ENCODE measurements at places on chromosomes 2 and 18. TPM values are rescaled to one million over a fixed set of nuclear protein-coding genes. Genes with fewer than 3 reads are reported as not detected.

Gene STARD6
- total RNA-seq: 0.28 TPM

Gene MAPK4
- not detected for total RNA-seq

Gene C2orf78
- not detected for total RNA-seq

Gene DUSP11
- 25.3 TPM for total RNA-seq

Gene KCNS3
- total RNA-seq: 3.6 TPM

Gene B4GALT6
- total RNA-seq: 2.8 TPM

Gene IWS1
- 47.7 TPM for total RNA-seq

Gene HOXD13
- not detected for total RNA-seq

Gene CCDC141
- 0.19 TPM for total RNA-seq
